Uterine smooth muscle cell (primary cell): ENCODE measurements at places on chromosomes 12 and 14. TPM values are rescaled to one million over a fixed set of nuclear protein-coding genes. Genes with fewer than 3 reads are reported as not detected.

ETNK1 gene
- total RNA-seq = 31.3 and 34.5 TPM in 2 replicates

CYP27B1 gene
- under 0.01 and 0.55 TPM in 2 replicates for total RNA-seq

FAIM2 gene
- total RNA-seq = 1.5 and 3.0 TPM in 2 replicates

KMT2D gene
- 38.2 and 41.0 TPM in 2 replicates for total RNA-seq

OR4K1 gene
- total RNA-seq = 0.12 TPM in 1 of 2 replicates, not detected in the other

ALX1 gene
- 1.4 and 3.8 TPM in 2 replicates for total RNA-seq

PZP gene
- not detected in 2 replicates for total RNA-seq

NPFF gene
- not detected in 2 replicates for total RNA-seq

GPR68 gene
- total RNA-seq = 1.2 and 1.9 TPM in 2 replicates

NDRG2 gene
- total RNA-seq = 0.44 and 0.75 TPM in 2 replicates

CEBPE gene
- total RNA-seq = not detected in 2 replicates

CCDC38 gene
- total RNA-seq = not detected in 2 replicates

DPF3 gene
- 3.1 and 6.6 TPM in 2 replicates for total RNA-seq

GNB3 gene
- 2.9 and 3.7 TPM in 2 replicates for total RNA-seq

KRT77 gene
- not detected in 2 replicates for total RNA-seq

SLC2A14 gene
- 0.11 and 1.1 TPM in 2 replicates for total RNA-seq

PLCZ1 gene
- total RNA-seq = not detected in 2 replicates

LGMN gene
- total RNA-seq = 10.3 and 25.9 TPM in 2 replicates

NTF3 gene
- total RNA-seq = 0.12 TPM in 1 of 2 replicates, not detected in the other

SMOC1 gene
- 0.22 TPM in 1 of 2 replicates, not detected in the other for total RNA-seq

TMEM229B gene
- total RNA-seq = 0.33 and 0.62 TPM in 2 replicates

EIF2B2 gene
- total RNA-seq = 51.5 and 74.6 TPM in 2 replicates

TAS2R46 gene
- 2.6 and 4.8 TPM in 2 replicates for total RNA-seq

TAS2R10 gene
- 0.44 and 0.50 TPM in 2 replicates for total RNA-seq

KLRC3 gene
- not detected in 2 replicates for total RNA-seq

TUBA1C gene
- total RNA-seq = 298 and 933 TPM in 2 replicates

KRT74 gene
- not detected in 2 replicates for total RNA-seq
